ENCODE measurements at places on chromosomes 6 and 20.

GRCh38 chr6:113934101-113934500, 36.8 kb downstream of the HDAC2 start:
- DNase-seq, result no peak

DNA sequence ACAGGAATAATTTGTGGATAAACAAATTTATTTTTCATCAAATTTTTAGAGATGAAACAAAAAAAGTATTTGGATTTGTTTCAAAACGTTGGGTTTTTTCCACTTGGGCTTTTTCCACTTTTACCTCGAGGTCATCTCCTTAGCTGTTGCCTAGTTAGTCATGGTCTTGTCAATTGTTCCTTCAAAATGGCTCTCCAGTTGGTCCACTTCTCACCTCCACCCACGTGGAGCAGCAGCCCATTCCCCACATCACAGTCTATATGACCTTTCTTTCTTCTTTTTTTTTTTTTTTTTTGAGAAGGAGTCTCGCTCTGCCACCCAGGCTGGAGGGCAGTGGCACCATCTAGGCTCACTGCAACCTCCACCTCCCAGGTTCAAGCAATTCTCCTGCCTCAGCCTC, 6.7 kb upstream of the SLC4A11 start:
- no peak for DNase-seq

DNA sequence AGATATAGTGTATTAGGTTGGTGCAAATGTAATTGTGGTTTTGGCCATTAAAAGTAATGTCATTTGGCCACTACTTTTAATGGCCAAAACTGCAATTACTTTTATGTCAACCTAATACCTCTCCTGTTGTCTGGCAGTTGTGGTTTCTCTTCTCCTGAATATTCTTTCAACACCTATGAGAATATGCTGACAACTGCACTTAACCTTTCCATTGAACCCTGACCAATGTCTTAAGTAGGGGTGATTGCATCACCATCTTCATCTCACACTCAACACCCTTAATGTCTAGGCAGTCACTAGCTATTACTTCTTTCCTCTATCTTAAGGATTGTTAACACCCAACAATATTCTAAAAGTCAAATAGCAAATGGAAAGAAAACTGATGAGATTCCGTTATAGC, 200.5 kb upstream of the HSF2 start:
- no peak for DNase-seq

DNA sequence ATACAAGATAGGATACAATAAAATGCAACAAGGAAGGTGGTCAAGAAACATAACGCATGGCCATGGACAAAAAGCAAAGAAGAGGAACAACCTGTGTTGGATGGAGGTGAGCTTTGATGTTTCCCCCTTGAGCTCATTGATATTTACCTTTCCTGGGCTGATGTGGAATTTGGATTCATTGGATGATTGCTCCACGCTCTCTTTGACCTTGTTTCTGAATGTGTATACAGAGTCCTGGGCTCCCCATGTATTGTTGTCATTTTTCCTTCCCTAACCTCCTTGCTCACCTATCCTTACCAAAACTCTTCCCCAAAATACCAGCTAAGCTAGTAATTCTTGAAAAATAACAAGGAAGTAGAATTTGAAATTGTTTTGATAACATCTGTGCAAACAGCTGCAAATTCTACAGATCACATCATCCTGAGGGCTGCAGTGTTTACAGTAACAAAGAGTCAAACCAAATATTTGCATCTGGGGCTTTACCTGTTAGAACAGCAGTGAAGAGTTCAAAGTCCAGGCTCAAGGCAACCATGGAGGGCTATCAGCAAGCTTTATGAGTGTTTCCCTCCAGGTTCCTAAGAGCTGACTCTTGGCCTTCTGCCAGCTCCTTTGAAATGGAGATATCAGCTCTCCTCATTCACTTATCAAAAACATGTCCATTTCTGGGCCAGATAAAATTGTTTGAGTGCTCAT, 214.3 kb upstream of the MARCKS start:
- no peak for DNase-seq

DNA sequence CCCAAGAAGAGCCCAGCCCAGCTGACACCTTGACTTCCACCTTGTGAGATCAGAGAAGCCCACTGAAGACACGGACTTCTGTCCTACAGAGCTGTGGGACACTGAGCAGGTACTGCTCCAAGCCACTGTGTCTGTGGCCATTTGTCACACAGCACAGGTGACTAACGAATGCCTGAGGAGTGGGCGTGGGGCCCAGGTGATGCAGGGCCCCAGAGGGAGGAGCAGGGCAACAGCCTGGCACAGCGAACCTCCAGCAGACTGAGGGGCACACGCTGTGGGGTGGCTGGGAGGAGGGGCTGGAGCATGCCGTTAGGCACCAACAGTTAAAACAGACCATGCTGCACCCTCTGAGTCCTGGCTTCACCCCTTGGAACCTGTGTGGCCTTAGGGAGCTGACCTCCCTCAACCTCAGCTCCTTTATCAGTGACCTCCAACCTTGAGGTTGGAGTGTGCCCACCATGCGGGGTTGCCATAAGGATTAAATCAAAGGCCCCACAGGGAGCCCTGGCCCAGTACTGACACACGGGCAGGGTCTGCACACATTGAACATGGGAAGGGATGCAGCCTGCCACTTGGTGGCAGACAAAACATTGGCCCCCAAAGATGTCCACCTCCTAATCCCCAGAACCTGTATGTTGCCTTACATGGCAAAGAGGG, 119.9 kb upstream of the CST7 start:
- DNase-seq, result no peak

- DNase-seq, result no peak
Observed at GRCh38 chr6:24867104-24867703, 68.5 kb upstream of the ARMH2 start.

DNA sequence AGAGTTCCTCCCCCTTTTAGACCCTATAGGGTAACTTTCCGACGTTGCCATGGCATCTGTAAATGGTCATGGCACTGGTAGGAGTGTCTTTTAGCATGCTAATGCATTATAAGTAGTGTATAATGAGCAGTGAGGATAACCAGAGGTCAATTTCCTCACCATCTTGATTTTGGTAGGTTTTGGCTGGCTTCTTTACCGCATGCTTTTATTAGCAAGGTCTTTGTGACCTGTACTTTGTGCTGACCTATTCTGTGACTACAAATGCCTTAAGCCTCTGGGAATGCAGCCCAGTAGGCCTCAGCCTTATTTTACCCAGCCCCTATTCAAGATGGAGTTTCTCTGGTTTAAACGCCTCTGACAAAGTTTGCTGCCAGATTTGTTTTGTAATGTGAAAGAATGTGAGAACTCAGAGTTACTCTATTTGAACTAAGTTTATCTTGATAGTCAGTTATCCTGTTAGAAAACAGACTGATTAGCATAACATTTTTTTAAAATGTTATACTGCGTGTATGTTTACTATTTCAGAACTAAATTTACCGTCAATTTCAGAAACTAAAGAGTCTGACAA, 111.3 kb upstream of the PRSS16 start:
- no peak for DNase-seq

DNA sequence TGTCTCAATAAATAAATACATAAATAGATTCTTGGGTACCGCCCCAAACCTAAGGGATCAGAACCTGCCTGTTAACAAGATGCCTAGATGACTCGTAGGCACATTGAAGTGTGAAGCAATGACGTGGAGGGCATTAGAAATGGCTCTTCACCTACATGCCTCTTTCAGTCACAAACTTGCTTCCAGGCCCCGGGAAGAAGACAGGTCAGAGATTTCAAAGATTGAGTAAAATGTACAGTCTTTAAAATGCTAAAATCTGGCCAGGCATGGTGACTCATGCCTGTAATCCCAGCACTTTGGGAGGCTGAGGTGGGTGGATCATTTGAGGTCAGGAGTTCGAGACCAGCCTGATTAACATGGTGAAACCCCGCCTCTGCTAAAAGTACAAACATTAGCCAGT, 480.8 kb upstream of the JARID2 start:
- DNase-seq, result no peak

GRCh38 chr6:162029873-162030576, 697.5 kb downstream of the PRKN start:
- no peak for DNase-seq

- DNase-seq, result no peak
Observed at GRCh38 chr20:25580711-25581110, 4.6 kb downstream of the NINL start.

DNA sequence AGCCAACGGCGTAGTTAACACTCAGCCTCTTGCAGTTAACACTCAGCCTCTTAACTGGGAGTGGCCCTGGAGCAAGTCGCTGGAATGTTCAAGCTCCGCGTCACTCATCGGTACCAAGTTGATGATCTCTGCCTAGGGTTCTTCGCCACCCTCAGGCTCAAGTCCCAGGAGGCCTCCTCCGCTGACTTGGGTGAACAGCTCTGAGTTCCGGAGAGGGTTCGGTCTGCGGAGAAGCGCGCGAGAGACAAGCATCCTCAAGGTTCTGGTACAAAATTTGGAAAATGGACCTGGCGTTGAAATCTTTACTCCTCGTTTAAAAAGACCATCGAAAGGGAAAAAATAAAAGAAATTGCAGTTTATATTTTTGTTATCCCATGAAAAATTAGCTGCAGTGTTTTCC, 876 bp upstream of the DSP start:
- DNase-seq, result no peak

GRCh38 chr20:21433329-21433890, 36.1 kb upstream of the NKX2-4 start:
- DNase-seq, result no peak

DNA sequence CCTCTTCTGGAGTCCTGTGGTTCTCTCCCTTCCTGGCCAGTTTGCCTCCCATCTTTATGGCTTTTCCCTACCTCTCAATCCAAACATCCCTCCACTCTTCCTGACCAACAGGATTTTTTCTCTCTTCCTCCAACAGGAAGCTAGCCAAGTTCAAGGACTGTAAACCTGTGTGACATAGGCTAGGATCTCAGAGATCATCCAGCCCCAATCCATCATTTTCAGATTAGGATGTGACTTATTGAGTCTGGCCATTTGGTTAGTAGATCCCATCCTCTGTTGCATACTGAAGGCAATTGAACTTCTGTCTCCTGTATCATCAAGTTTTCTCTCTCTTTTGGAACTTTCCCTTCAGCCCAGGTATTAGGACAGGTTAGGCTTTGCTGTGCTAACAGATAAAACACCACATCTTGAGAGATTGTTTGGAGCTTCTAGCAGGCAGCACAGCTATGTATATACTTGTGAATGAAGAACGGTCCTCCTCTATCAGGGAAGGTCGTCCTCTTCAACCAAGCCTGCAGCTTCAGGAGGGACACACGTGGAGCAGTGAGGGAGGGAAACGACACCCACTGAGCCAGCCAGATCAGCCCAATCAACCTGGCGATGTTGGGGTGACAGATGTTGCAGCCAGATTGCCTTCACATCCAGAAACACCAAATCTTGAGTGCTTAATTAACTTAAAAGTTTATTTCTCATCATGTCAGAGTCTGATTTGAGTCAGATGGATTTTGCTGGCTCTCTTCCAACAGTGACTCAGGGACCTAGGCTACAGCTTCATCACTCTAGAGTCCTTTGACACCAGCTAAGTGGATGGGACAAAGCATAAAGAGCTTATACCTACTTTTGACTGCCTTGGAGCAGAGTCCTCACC, 106.8 kb downstream of the GJA10 start:
- DNase-seq, result no peak

DNA sequence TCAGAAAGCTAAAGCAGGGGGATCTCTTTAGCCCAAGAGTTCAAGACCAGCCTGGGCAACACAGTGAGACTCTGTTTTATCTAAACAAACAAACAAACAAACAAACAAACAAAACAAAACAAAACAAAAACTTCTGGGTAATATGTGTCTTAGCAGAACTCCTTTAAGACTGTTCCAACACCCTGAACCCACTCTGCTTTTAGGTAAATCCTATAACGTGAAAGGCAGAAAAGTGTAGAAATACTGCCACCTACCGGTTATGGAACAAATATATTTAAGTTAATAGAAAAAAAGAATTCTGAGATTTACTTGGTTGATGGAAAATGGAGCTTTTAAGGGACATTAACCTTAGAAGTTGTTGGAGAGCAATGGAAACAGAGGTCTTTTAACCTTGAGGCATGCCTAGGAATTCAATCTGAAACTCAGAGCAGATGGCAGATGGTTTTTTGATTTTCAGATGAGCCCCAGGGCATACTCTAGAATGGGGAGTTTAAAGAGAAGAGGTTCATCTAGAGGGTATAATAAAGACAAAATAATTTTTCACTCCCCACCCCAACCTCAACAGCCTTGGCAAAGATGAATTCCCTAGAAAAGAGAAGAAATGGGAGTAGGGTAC, 38.5 kb downstream of the SOD2 start:
- DNase-seq, result no peak

DNA sequence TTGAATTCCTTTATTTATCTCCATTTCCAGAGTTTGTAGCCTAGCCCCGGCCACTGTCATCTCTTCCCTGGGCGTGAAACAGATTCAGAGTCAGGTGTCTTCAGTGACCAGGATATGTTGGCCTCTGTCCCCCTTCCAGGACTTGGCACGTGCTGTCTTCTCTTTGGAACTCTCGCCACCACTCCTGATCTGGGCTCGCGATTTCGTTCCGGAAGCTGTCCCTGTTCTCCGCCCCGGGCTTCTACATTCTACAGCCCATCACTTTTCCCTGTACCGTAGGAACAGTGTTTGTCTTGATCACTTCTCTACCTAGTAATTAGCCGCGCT, 739 bp downstream of the GSS start:
- no peak for DNase-seq

GRCh38 chr6:64334636-64335035, 699.0 kb downstream of the PHF3 start:
- no peak for DNase-seq

DNA sequence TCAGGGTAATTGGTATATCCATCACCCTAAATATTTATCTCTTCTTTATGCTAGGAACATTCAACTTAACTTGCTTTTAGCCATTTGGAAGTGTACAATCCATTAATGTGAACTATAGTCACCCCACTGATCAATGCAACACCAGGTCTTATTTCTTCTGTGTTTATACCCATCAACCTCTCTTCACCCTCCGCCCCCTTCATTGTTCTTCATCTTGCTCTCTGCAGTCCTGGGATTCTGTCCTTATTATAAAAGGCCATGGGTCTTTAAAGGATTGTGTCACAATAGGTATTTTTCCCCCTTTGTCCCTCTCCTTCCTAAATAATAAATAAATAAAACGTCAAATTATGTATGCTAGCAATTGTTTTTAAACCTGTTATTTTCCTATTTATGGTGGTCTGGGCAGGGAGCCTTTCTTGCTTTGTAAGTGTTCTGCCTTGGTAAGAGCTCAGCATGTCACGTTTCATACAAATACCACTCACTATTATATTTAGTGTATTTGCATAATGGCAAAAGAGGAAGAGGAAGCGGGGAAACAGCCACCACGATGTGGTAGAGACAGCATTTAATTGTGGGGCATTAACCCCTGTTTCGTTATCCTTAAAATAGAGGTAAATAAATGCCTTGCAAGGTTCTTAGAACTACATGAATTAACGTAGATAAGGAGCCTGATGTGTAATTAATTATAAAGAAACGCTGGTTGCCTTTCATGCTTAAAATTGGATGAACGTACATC, 1.9 kb downstream of the ABRACL start:
- DNase-seq, result no peak

GRCh38 chr6:43436577-43437282, 9.4 kb downstream of the ABCC10 start:
- no peak for DNase-seq

GRCh38 chr6:154197196-154197860, 158.3 kb downstream of the OPRM1 start:
- no peak for DNase-seq

Measured in activated T-helper 2 cell treated with anti-CD3 and anti-CD28 coated beads, Interferon-gamma antibody, Interleukin-2, Interleukin-4, amounts not matched to agents 10 μg/mL and 5 μg/mL and 100 μg/mL, durations not matched to agents 14 hours and 24 hours and 36 hours (primary cell).